Activated T-cell treated with anti-CD3 and anti-CD28 coated beads, Interleukin-2, amount 50 U/mL, for 72 hours (primary cell): ENCODE measurements at places on chromosomes 5 and 9.

- DNase-seq = no peak
Measured at GRCh38 chr5:76046741-76047140, 36.4 kb upstream of the SV2C start.

GRCh38 chr5:174312641-174313040 is 267.1 kb downstream of the NSG2 start:
- DNase-seq = no peak

DNA sequence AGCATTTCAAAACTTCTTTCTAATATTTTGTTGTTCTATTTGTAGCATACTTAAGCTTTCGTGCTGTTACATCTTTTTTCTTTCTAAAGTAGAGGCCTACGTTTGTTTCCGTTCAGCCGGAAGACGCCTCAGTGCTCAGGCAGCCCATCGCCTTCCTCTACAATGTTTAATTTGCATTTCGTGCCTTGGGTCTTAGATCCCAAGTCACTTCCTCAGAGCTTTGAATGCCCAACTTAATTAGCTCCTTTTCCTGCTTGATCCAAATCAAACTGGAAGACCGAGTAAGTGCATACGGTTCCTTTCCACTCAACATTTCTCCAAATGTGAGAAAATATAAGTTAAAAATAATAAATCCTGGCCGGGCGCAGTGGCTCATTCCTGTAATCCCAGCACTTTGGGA is 43.2 kb downstream of the MRPL36 start:
- no peak for DNase-seq

- DNase-seq = no peak
Measured at GRCh38 chr5:103780794-103781193, 218.2 kb upstream of the NUDT12 start.

DNA sequence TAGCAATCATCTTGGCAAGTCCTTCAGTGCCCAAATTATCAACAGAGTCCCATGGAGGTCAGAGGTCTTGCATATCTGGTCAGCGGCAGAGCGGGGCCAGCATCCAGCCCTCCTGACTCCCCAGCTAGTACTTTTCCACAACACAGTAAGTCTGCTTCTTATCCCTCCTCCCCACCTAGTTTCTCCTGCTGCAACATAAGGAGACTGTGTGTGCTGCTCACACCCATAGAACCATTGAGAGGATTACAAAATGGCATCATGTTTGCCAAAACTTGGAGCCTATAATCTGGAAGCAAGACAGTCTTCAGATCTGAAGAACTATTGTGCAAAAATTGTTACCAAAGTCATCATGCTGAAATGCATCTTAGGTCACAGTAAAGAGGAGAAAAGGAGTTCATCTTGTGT is 125.8 kb upstream of the ZNF366 start:
- no peak for DNase-seq

GRCh38 chr5:138177941-138178515 is 402 bp downstream of the BRD8 start:
- DNase-seq = peak; percentile 30
